Glutamatergic neuron (in vitro differentiated cells): ENCODE measurements at places on chromosomes 7 and 10.

DNA sequence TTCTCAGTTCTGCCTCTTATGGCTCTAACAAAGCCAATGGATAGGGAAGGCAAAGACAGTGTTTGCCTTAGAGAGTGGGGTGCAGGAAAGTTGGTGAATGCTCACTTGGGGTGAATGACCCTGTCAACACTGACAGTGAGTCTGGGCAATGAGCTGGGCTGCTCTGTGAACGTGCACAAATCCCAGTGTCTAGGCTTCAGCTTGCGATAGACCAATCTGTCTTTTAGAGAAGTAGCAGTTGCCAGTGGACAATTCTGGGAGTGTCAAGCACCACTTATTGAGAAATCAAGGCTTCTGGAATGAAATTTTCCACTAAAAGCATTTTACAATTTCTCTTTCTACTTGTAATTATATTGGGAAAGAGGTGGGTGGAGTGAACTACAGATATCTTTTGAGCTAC lies 141.4 kb downstream of the HERPUD2 start:
- H3K27ac ChIP-seq, result no peak overlapping the region
- no peaks in the 10 kb centered on the region for H3K36me3 ChIP-seq
- peaks cover 4% of the 10 kb centered on the region for H3K4me1 ChIP-seq
- no peak overlapping the region for H3K4me3 ChIP-seq

- H3K27me3 ChIP-seq, result peaks cover 2% of the 10 kb centered on the region
- no peak overlapping the region for H3K27ac ChIP-seq
- no peaks in the 10 kb centered on the region for H3K36me3 ChIP-seq
- H3K4me1 ChIP-seq, result peaks cover 4% of the 10 kb centered on the region
- DNase-seq, result no peak
Observed at GRCh38 chr10:2777666-2778355, 289.5 kb upstream of the PFKP start.

GRCh38 chr10:123611876-123612275 lies 54.3 kb upstream of the GPR26 start:
- no peak overlapping the region for H3K4me3 ChIP-seq
- H3K4me1 ChIP-seq, result peaks cover 14% of the 10 kb centered on the region
- no peak overlapping the region for H3K27ac ChIP-seq
- H3K36me3 ChIP-seq, result no peaks in the 10 kb centered on the region
- H3K27me3 ChIP-seq, result peaks cover 2% of the 10 kb centered on the region

GRCh38 chr10:85047979-85048378 lies 719.6 kb downstream of the CCSER2 start:
- H3K4me3 ChIP-seq, result no peak overlapping the region
- no peaks in the 10 kb centered on the region for H3K36me3 ChIP-seq
- H3K4me1 ChIP-seq, result no peaks in the 10 kb centered on the region
- H3K27me3 ChIP-seq, result peaks cover 4% of the 10 kb centered on the region
- no peak overlapping the region for H3K27ac ChIP-seq

GRCh38 chr10:86057708-86058107 lies 308.9 kb downstream of the GRID1 start:
- no peak overlapping the region for H3K27ac ChIP-seq
- H3K4me1 ChIP-seq, result peaks cover 11% of the 10 kb centered on the region
- H3K4me3 ChIP-seq, result no peak overlapping the region
- peaks cover 5% of the 10 kb centered on the region for H3K36me3 ChIP-seq
- no peak for DNase-seq

DNA sequence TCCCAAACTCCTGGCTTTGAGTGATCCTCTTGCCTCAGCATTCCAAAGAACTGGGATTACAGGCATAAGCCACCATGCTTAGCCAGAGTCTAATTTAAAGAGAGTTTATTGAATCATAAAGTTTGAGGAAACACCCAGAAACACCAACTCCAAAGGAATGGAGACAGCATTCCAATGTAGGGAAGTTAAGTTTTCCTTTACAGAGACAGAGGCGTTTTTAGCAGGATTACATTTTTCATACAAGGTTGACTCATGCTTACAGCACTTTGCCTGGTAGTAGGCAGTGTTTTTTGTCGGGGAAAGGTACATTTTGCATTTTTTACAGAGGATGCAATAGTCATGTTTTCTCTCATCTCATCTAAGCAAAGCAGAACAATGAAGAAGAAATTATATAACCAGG lies 18.9 kb upstream of the OPN4 start:
- H3K4me3 ChIP-seq, result no peak overlapping the region
- no peak overlapping the region for H3K27ac ChIP-seq
- no peaks in the 10 kb centered on the region for H3K36me3 ChIP-seq
- no peaks in the 10 kb centered on the region for H3K4me1 ChIP-seq
- DNase-seq, result no peak

- H3K27me3 ChIP-seq, result peaks cover 12% of the 10 kb centered on the region
- H3K36me3 ChIP-seq, result peaks cover 12% of the 10 kb centered on the region
- H3K27ac ChIP-seq, result peak overlapping the region; percentile 71
- H3K4me3 ChIP-seq, result peak overlapping the region; percentile 91
- no peak for DNase-seq
- peaks cover 36% of the 10 kb centered on the region for H3K4me1 ChIP-seq
Observed at GRCh38 chr7:50781381-50782293, 1.1 kb downstream of the GRB10 start.

GRCh38 chr10:113519681-113520115 lies 33.2 kb upstream of the HABP2 start:
- H3K4me1 ChIP-seq, result no peaks in the 10 kb centered on the region
- H3K4me3 ChIP-seq, result no peak overlapping the region
- no peak for DNase-seq
- H3K36me3 ChIP-seq, result no peaks in the 10 kb centered on the region
